ENCODE measurements at places on chromosomes 4 and X.

DNA sequence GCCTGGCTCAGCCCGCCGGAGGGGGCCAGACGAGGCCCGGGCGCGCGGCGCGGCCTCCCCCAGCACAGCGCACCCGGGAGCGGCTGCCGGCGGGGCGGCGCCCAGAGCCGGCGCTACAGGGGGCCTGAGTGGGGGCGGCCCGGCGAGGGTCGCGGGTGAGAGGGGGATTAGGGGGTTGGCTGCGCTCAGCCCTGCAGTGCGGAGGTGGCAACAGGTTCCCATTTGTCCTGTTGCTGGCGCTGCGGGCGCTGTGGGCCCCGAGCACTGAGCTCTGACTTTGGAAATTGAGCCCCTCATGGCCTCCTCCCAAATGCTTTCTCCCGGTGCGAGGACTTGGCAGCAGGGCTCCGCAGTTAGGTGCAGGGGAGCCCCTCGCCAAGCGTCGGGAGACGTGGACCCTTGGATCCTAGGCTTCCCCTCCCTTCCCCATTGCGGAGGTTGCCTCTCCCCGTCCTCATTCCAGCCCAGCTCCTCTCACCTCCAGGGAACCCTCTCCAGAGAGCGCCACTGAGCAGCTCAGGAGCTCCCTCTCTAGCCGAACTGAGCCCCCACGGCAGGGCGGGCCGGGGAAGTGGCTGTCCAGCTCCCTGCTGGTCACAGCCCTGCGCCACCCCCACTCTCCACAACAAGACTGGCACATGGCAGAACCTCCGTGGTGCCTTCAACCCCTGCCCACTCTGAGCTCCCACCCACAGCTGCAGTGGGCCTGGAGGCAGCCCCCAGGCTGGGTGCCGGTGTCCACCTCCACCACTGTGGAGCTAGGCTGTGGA is 2.5 kb upstream of the DUSP9 start:
- DNase-seq, result no peak

GRCh38 chr4:122764821-122765215 is 32.3 kb downstream of the BBS12 start:
- DNase-seq, result peak; percentile 86

DNA sequence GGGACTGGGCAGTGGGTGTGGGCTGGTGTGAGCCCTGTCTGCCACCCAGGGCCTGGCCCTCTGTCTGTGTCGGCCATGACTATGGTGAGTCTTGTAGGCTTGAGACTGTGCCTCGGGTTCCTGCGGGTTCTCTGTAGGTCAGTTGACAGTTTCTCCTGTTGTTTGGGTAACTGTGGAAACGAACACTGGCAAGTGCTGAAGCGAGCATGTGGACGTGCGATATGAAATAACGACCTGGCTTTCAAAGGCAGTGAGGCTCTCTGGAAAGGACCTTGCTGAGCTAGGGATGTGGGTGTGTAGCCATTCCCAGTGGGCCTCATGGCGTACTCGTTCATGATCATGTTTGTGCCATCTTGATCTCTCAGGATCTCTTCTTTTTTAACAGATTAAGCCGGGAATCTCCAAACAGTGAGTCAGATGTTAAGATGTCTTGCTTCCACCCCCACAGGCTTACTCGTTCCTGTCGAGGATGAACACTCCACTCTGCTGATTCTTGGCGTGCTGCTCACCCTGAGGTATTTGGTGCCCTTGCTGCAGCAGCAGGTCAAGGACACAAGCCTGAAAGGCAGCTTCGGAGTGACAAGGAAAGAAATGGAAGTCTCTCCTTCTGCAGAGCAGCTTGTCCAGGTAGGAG is 41.3 kb downstream of the HTT start:
- DNase-seq, result no peak

DNA sequence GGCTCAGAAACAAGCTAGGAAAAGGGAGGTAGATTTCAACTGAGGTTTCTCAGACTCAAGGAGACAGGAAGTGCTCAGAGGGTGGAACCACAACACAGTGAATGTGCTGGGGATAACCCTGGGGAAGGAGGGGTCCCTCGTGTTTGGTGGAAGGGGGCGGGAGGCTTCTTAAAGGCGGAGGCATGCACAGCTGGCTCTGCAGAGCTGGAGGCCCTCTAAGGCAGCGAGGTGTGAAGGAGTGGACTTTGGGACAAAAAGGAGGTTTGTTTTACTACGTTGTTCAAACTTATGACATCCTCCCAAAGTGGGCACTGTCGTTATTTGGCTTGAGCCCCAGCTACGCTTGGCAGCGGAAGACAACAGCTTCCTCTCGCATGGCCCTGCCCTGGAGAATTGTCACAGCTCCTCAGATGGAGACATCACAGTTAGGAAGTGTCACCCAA is 21.7 kb upstream of the MTM1 start:
- DNase-seq, result no peak

GRCh38 chr4:9919047-9919446 is 102.2 kb downstream of the SLC2A9 start:
- DNase-seq, result no peak

GRCh38 chr4:93368968-93369367 is 459.6 kb upstream of the ATOH1 start:
- DNase-seq, result no peak

DNA sequence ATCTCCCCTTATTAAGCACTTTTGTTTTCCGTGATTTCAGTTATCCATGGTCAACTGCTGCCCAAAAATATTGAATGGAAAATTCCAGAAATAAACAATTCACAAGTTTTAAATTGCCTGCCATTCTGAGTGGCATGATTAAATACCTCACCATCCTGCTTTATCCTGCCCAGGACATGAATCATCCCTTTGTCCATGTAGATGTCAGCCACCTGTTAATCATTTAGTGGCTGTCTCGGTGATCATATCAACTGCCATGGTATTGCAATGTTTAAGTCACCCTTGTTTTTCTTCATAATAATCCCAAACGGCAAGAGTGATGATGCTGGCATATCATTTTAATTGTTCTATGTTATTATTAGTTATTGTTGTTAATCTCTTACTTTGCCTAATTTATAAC is 79.8 kb upstream of the LHFPL1 start:
- DNase-seq, result no peak

- no peak for DNase-seq
Observed at GRCh38 chrX:119181491-119181890, 53.9 kb upstream of the KIAA1210 start.

DNA sequence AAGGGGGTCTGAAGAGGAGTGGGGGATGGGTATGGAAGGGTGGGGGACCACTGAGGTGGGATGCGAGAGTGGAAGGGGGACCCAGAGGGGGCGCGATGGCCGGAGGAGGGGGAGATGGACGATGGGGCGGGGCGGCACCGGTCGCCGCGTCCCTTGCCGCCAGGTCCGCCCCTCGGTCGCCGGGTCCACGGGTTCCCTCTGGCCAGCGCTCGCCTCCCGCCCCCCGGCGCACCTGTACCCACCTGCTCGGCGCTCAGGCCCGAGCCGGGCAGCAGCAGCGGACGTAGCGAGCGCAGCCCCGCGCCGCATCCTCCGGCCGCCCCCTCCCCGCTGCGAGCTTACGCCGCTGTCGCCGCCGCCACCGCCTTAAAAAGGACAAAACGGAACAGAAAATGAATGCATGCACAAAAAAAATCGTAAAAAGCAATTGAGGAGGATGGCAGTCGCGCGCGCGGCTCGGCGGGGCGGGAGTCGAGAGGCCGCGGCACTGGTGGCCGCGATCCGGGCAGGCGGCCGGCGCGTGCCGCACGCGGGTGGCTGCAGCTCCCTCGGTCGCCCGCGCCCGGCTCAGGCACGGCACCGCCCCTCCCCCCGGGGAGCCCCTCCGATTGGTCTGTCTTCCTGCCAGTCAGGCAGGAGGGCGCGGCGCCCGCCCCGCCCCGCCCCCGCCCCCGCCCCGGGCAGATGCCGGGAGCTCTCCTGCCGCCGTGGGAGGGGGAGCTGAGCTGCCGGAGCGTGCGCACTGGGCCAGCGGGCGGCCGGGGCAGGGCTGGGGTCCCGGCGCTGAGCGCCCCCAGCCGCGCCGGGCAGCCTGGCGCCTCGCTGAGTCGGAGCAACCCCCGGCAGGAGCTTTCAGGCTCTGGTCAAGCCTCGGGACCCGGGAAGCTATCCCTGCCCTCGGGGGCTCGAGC is at the start of gene JAKMIP1:
TSS of gene JAKMIP1 (minus strand) at position 539 of the 911 bp plus-strand sequence. CDS start 87,699 bp downstream, outside the sequence.
- DNase-seq, result no peak

GRCh38 chr4:142954415-142954814 is 108.3 kb upstream of the INPP4B start:
- no peak for DNase-seq

- DNase-seq, result no peak
Observed at GRCh38 chr4:160580581-160580980, 1477.7 kb downstream of the RAPGEF2 start.

DNA sequence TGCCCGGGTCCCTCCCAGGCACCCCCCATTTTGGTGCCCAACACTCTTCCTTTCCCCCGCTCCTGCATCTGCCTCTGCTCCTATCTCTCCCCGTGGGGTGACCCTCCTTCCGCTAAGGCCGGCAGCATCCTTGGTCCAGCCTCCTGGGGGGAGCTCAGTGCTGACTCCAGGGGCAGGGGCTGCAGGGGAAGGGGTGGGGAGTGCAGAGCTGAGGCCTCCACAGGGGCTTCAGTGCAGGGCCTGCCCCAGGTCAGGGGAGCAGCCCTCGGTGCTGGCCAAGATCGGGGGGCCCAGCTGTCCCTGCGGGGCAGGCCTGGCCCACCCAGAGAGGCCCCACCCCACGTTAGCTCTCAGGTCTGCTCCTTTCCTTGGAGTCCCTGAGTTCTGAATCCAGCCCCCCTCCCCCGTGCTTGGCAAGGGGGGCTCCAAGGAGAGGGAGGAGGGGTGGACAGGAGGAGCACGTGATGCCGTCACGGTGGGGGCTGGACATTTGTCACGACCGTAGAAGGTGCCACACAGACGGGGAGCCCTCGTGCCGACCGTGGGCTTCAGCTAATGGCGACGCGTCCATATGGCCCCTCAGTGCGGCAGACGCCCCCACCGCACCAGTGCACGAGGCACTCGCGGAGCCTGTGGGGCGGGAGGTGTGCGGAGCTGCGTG is 63.5 kb upstream of the ADRA2C start:
- DNase-seq, result no peak

GRCh38 chrX:56797574-56798338 is 68.7 kb downstream of the NBDY start:
- no peak for DNase-seq

- DNase-seq, result no peak
Observed at GRCh38 chr4:116180157-116180601, 905.2 kb downstream of the TRAM1L1 start.

GRCh38 chr4:83340692-83341343 is 6.2 kb upstream of the HPSE start:
- DNase-seq, result no peak

DNA sequence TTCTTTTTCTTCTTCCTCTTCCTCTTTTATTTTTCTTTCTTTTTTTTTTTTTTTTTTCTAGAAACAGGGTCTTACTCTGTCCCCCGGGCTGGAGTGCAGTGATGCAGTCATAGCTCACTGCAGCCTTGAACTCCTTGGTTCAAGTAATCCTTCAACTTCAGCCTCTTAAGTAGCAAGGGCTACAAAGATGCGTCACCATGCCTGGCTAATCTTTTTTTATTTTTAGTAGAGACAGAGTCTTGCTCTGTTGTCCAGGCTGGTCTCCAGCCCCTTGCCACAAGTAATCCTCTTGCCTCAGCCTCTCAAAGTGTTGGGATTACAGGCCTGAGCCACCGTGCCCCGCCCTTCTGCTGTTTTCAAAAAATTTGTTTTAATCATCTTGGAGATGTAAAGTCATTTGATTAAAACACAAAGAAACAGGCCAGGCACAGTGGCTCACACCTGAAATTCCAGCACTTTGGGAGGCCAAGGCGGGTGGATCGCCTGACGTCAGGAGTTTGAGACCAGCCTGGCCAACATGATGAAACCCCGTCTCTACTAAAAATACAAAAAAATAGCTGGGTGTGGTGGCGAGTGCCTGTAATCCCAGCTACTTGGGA is 28.1 kb downstream of the SYNPO2 start:
- no peak for DNase-seq

DNA sequence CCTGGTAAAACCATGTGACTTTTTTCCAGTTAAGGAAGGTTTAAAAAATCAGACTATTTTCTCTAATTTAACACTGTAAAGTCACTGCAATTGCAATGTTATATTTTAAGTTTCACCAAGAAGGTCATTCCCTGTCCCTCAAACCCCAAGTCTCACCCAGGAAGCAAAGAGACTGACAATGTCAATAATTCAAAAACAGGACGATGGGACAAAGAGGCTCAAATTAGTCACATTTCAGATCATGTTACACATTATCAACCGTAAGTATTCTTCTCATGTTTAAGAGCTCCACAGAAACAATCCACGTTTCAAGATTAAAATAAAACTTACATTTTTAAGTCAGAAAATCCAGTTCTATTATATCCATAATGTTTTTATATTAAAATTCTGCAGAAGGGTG is 13.2 kb downstream of the SHISA3 start:
- DNase-seq, result no peak

DNA sequence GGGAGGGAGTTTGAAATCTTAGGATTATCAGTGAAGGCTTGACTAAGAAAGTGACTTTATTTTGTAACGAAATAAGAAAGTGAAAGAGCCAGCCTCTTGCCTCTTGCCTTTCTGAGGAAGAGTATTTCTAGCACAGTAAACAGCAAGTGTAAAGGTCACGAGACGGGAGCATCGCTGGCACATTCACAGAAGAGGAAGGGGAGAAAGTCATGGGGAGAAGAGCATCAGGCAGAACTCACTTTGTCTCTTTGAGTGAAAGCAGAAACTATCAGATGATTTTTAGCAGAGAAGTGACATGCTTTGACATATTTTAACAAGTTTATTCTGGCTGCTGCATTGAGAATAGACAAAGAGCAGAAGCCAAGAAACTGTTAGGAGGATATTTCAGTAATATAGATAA is 313.8 kb downstream of the CAMK2D start:
- DNase-seq, result no peak

- no peak for DNase-seq
Observed at GRCh38 chr4:44985152-44985551, 258.8 kb upstream of the GNPDA2 start.

GRCh38 chr4:104589264-104589868 is 94.7 kb upstream of the CXXC4 start:
- no peak for DNase-seq

DNA sequence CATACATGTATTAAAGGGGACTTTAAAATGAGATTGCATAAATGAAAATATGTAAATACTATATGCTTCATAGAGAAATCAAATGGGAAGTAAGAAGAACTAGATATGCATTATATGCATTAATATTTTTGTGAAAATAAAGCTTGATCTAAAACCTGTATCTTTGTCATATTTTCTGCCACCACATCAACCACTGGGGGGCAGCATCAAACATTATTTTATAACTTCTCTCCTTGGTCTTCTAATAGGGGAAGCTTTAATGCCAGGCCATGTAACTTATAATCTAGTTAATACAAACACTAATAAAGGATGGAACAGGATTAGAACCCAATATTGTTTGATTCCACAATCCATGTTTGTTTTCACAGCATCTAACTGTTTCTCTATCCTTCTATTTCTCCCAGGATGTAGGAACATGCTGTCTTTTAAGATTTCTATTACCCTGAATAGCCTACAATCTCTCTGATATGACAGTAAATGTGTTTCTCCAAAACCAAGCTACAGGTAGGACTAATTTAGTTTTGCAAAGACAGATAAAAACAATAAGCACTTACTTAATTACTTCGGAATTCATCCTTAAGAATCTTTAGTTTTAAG is 10.0 kb downstream of the QRFPR start:
- DNase-seq, result no peak

GRCh38 chr4:1239950-1240307 is 9.0 kb downstream of the CTBP1 start:
- no peak for DNase-seq

- DNase-seq, result no peak
Observed at GRCh38 chr4:40933272-40934053, 183.7 kb downstream of the NSUN7 start.

- no peak for DNase-seq
Observed at GRCh38 chrX:114582698-114583395, 1.0 kb upstream of the HTR2C start.
